KBM-7 (cell line): ENCODE measurements at places on chromosomes 5 and 9.
A peak's percentile ranks its signal among the peaks of the same experiment; 100 is the strongest.

- DNase-seq = no peak
Observed at GRCh38 chr5:34675857-34676256, 19.7 kb downstream of the RAI14 start.

DNA sequence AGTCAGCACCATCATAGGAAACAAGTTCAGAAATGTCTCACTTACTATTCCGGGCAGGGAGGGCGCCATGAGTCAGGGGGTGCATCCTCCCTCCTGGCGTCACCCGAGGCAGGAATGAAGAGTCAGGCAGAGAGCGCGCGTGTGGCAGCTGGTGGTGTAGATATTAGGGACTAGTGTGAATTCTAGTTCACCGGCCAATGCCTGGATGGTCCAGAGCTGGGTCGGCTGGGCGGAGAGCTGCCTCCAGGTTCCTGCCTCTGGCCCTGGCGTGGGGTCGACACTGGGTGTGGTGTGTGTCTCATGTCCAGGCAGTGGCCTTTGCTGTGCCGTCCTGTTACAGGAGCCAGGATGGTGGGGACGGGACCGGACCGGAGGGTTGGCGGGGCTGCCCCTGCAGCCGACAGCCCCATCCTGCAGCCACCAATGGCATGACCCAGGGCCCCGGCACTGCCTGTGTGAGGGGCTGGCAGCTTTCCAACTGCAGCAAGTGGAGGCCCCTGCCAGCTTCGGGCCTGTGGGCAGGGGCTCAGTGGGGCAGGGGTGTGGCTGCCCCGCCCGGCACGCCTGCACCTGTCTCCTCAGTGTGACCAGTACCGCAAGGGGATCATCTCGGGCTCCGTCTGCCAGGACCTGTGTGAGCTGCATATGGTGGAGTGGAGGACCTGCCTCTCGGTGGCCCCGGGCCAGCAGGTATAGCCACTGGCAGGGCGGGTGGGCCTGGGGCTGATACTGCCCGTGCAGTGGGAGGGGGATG is 9.1 kb downstream of the DIPK1B start:
- no peak for DNase-seq

- peak; percentile 21 for DNase-seq
Observed at GRCh38 chr9:33843312-33843961, 26.5 kb downstream of the UBE2R2 start.

- DNase-seq = no peak
Observed at GRCh38 chr9:126399251-126399650, 72.6 kb downstream of the MVB12B start.

GRCh38 chr5:61200582-61201155 is 38.4 kb upstream of the SMIM15 start:
- DNase-seq = no peak

DNA sequence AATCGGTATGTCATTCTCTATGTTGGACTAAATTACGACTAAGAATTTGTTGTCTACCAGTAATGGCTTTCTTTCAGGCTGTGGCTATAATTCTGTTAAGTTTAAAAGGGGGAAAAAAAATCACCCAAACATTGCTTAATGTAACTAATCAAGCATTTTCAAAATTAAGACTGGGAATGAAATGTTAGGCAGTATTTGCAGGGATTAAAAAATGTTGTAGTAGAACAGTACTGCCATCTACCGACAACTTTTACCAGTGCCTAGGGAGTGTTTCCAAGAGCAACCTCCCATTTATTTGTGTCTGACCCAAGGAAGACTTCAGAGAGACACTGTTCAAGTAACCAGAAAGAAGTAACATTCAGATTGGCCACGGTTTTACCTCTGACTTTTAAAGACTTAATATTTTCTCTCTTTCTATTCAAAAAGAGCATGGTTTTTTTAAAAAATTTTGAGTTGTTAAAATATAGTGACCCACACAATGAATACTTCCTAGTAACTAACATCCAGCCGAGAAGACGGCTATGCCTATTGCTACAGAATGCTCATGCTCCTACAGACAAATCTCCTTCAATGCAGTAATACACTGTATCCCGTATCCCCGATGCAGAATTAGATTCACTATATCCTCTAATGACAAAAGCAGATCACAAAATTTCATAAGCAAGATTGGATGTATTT is 92.4 kb downstream of the ARL15 start:
- DNase-seq = peak; percentile 88
